ENCODE measurements at places on chromosomes 2 and 18.

DNA sequence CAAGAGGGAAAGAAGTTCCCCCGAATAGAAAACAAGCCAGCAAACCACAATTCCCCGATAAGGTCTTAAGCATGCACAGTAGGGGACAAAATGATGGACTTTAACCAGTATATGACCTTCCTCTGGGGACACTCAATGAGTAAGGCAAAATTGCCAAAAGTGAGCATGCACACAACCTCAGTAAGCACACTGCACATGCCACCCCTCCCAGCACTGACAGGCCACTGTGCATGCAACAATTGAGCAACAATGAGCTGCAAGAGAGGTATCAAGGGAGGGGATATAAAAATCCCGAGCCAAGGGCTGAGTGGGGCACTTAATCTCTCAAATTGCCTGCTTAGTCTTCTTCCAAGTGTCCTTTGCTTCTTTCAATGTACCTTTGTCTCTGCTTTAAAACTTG, 935.8 kb upstream of the SLC39A10 start:
- no peak for DNase-seq

GRCh38 chr18:39274535-39274934, 1708.9 kb upstream of the CELF4 start:
- no peak for DNase-seq

DNA sequence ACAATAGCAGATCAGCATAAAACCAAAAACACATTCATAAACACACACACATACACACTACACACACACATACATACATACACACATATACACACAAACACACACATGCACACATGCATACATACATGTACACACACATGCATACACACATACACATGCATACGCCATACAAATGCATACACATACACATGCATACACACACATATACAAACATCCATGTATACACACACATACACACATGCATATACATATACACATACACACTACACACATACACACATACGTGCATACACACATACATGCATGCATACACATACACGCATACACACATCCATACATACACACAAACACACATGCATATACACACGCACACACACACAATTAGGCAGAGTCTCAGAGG, 490.1 kb downstream of the TNS1 start:
- no peak for DNase-seq

- DNase-seq = no peak
Observed at GRCh38 chr2:61645911-61646310, 107.8 kb upstream of the XPO1 start.

DNA sequence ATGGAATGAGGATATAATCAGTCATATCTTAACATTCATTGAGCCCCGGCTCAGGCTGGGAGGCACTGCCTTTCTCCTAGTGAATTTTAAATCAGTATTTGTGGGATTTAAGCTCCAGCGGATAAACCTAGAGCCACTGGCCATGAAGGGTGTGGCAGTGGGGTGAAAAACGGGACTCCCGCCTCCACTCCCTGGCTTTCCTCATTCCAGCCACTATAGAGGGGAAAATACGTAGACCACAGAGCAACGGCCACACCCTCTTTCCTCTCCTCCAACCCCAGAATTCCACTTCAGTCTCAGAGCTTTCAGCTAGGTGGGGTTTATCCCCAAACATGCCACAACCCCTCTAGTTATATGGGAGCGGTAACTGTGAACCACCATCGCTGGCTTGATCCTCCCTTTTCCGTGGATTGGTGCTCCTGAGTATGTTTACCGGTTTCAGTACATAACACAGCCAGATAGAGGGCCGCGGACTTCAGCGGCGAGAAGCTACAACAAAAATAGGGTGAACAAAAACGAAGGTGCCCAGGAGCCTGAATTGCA, 70.6 kb upstream of the ITGB6 start:
- DNase-seq = no peak

GRCh38 chr2:238775591-238775990, 72.3 kb upstream of the TWIST2 start:
- no peak for DNase-seq

DNA sequence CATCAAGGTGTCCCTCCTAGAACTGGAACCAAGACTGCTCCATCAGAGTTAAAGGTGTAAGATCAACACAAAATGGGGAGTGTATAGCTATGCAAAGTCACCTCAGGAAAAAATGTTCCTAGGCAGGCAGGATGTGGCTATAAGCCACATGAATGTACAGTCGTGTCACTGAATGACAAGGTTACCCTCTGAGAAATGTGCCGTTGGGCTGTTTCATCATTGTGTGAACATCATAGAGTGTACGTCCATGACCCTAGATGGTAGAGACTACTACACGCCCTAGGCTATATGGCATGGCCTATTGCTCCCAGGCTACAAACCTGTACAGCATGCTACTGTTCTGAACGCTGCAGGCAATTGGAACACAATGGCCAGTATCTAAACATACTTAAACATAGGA, 24.5 kb downstream of the TYMS start:
- DNase-seq = no peak

- DNase-seq = no peak
Observed at GRCh38 chr2:187594801-187595200, 40.6 kb upstream of the TFPI start.

DNA sequence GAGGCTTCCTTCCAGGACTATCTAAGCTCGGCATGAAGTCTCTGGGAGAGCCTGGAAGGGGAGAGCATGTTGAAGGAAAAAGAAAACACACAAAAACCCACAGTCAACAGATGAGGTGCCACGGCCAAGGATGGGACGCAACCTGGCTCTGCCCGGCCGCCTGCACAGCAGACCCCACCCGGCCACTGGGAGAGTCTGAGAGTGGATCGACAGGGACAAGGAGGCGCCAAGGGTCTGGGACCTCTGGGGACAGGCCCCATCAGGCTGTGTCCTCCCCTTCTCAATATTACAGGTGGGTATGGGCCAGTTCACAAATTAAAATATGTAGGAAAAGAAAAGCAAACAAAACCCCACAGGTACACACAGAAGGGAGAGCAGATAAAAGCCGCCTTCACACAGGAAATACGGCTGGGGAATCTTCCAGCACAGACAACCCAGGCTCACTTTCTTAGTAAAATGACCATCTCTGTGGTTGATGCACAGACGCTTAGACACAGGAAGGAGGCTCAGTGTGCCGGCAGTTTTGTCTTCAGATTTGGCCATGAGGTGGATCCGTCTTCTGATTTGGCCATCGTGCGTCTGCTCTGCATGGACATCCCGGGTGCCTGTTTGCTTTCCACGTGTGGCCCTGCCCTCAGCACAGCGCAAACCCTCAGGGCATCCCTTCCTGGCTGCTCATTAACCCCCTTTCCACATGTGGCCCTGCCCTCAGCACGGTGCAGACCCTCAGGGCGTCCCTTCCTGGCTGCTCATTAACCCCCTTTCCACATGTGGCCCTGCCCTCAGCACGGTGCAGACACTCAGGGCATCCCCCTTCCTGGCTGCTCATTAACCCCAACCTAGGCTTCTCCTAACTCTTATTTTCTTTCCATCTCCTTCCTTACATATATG, 138.4 kb downstream of the EIPR1 start:
- DNase-seq = no peak

- no peak for DNase-seq
Observed at GRCh38 chr2:165660361-165660760, 133.7 kb downstream of the GALNT3 start.

- no peak for DNase-seq
Observed at GRCh38 chr18:62759704-62760402, 44.5 kb downstream of the PHLPP1 start.

- DNase-seq = no peak
Observed at GRCh38 chr2:152493945-152494528, 159.1 kb downstream of the FMNL2 start.

DNA sequence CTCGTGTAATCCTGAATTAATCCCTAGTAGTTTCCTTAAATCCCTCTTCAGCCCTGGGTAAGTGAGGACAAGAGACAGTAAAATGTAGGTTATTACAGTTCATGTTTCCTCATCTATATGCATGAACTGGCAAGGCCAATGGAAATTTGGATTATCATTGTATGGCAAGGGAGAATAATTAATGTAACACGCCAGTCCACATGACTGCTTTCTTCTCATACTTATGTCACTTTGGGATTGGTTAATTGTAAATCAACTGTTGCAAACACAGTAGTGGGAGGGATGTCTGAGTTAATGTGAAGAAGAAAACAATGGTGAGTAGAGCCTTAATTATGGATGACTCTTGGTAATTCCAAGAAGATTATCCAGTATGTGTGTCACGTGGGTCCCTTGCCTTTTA, 1.7 kb upstream of the SERPINB7 start:
- no peak for DNase-seq

GRCh38 chr18:69948919-69949537, 1.4 kb upstream of the CD226 start:
- DNase-seq = no peak

DNA sequence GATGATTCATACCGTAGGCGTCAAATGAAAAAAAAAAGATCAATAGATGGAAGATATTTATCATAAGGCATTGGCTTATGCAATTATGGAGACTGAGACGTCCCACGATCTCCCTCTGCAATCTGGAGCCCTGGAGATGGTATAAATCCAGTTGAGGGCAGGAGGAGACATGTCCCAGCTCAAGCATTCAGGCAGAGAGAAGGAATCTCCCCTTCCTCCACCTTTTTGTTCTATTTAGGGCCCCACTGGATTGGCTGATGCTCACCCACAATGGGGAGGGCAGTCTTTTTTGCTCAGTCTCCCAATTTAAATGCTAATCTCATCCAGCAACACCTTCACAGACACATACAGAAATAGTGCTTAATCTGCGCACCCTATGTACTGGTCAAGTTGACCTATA, 18.0 kb upstream of the OLA1 start:
- no peak for DNase-seq

DNA sequence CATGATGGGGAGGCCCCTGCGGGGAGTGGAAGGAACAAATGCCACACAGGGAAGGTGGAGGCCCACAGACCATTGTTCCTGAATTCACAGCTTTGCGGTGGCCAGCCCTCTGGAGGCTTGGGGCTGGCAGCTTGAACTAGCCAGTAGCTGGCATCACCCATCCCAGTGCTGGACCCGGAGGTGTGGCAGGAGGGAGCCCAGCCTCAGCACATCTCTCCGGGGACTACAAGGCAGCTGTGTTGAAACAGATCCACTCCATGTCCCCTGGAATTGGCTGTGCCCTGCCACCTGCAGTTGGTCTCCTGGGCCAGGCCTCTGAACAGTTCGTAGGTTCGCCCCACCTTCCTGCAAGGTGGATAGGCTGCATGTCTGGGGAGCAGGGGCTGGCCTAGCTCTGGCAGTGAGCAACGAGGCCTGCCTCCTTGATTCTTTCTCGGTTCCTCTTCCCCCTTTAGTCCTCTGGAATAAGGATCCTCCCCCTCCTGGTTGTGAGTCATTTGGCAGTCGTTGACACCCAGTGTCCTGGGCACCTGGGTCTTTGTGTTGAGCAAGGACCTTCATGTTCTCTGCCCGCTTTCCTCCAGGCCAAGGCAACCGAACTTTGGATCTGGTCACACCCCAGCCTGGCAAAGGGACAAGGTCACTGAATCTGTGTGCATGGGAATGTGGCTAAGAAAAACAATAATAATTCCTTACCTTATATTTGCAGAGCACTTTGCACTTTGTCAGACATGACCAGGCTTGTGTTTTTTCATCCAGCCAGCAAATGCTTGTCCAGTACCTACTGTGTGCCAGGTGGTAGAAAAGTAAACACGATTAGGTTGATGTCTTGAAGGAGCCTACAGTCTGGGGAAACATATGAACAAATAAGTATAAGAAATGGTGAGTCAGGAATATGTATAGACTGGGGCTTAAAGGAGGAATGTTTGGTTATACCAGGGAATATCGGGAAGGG, 55.0 kb upstream of the MCFD2 start:
- no peak for DNase-seq

DNA sequence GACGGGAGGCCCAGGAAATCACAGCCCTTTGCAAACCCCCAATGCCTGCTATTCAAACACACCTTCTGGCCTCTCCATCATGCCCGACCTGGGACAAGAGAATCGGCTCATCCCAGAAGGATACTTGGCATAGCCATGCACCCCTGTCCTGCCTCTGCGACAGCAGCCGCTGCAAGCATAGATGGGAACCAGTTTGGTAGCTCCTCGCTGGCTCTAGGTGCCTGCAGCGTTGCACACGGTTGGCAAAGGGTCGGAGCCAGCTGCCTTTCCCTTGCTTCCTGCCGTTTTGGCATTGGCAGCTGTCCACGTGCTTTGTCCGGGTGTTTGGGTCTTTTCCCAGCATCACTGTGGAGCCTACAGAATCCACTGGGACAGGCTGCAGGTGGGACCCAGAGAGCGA, 76.9 kb downstream of the TWIST2 start:
- no peak for DNase-seq

DNA sequence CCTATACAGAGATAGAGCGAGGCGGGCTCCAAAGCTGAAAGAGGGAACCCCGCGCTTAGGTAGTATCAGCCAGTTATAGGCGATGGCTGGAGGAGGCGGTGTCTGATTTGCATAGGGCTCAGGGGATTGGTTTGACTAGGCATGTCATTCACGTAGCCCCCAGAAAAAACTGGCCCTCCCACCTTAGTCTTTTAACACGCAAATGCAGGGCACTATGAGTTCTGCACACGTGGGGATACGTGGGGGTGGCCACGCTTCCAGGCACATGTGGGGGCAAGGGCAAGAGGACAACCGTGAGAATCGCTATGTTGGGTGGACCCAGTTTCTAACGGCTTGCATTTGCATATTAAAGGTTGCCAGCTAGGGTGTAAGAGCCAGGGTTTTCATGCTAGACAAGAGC, 56.7 kb upstream of the MSTN start:
- DNase-seq = no peak

DNA sequence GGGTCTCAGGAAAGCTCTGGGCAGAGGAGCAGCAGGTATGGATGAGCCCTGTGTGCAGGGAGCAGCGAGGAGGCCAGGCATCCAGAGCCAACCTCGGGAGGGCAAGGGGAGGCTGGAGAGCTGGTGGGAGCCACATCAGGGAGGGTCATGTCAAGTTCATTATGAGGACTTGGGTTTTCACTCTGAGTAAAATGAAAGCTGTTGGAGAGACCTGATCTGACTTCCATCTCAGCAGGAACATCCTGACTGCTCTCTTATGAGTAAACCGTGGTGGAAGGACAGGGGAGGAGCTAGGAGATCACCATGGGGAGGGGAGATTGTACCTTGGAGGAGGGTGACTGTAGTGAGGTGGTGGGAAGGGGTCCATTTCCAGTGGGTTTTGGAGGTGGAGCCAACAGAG, 209.8 kb downstream of the LDLRAD4 start:
- DNase-seq = no peak

DNA sequence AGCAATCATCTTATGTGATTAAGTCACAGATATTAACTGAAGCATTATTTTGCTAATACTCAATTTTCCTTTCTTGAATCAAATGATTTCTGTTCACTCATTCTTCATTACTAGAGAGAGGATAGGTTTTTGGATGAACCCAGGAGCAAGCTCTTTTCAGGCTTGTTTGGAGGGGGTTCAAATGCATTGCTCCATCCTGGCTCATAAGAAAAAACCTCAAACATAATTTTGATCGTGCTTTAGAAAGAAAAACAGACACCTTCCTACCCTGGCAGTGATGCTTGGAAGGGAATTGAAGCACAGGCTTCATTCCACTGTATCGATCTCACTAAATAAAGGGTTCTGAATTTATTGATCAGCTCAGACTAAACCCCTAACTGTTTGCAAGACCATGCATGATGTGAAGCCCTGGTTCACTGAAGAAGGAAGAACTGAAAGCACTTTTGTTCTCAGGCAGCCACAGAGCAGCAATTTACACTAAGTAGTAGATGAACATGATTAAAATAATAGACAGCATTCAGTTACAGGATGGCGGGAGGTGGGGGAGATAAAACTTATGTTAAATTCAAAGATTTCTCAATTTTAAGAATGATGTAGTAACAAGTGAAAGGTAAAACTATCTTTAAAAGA, 53.4 kb downstream of the CDH2 start:
- DNase-seq = no peak
